ENCODE measurements at places on chromosomes 1 and 21. TPM values are rescaled to one million over a fixed set of nuclear protein-coding genes. Genes with fewer than 3 reads are reported as not detected.

LPGAT1 gene
- total RNA-seq = 25.5 TPM

KIF26B gene
- 0.15 TPM for total RNA-seq

KRTAP15-1 gene
- total RNA-seq = not detected

PPFIA4 gene
- under 0.01 TPM for total RNA-seq

UTS2 gene
- not detected for total RNA-seq

KRTAP7-1 gene
- total RNA-seq = not detected

PGM1 gene
- 24.5 TPM for total RNA-seq

LRRC8D gene
- total RNA-seq = 24.7 TPM

RGS16 gene
- total RNA-seq = 0.07 TPM

PROX1 gene
- 4.6 TPM for total RNA-seq

TBX19 gene
- 0.69 TPM for total RNA-seq

EXOC8 gene
- 11.0 TPM for total RNA-seq

SYT6 gene
- total RNA-seq = not detected

NRIP1 gene
- 61.0 TPM for total RNA-seq

MYBPHL gene
- total RNA-seq = not detected

ANXA9 gene
- total RNA-seq = not detected

TNFRSF18 gene
- total RNA-seq = not detected

USH2A gene
- not detected for total RNA-seq

DISC1 gene
- 5.5 TPM for total RNA-seq

ALPL gene
- 0.05 TPM for total RNA-seq

CELA2B gene
- total RNA-seq = not detected

NKAIN1 gene
- total RNA-seq = 0.47 TPM

SLC25A24 gene
- 45.6 TPM for total RNA-seq

TMCO1 gene
- 58.4 TPM for total RNA-seq

TCEA3 gene
- total RNA-seq = 0.40 TPM

RASAL2 gene
- total RNA-seq = 12.3 TPM

TTC22 gene
- total RNA-seq = not detected

U2AF1 gene
- 38.0 TPM for total RNA-seq

PTPN22 gene
- total RNA-seq = 3.1 TPM

PRR9 gene
- not detected for total RNA-seq

TRIM45 gene
- total RNA-seq = 2.1 TPM

HMCN1 gene
- 2.5 TPM for total RNA-seq

TCHHL1 gene
- total RNA-seq = not detected

TNFRSF14 gene
- total RNA-seq = 99.8 TPM

VN1R5 gene
- not detected for total RNA-seq

OR2L8 gene
- not detected for total RNA-seq

CYP2J2 gene
- not detected for total RNA-seq

A3GALT2 gene
- total RNA-seq = not detected

CD1B gene
- total RNA-seq = not detected

CFAP107 gene
- not detected for total RNA-seq

GBP7 gene
- total RNA-seq = not detected

MYBPH gene
- total RNA-seq = not detected

IFNAR1 gene
- total RNA-seq = 20.7 TPM

CHIT1 gene
- not detected for total RNA-seq

GJA8 gene
- total RNA-seq = not detected

RNF2 gene
- 12.9 TPM for total RNA-seq

PDE9A gene
- 0.53 TPM for total RNA-seq

CHAF1B gene
- 9.0 TPM for total RNA-seq

UBR4 gene
- 96.9 TPM for total RNA-seq

KRTAP21-2 gene
- total RNA-seq = not detected

LRRN2 gene
- total RNA-seq = 0.05 TPM

CAPN8 gene
- total RNA-seq = not detected

HUNK gene
- total RNA-seq = not detected

SPRR1B gene
- total RNA-seq = not detected

AIM2 gene
- not detected for total RNA-seq

KLHDC8A gene
- not detected for total RNA-seq

CLCNKB gene
- total RNA-seq = not detected

ITPKB gene
- 19.1 TPM for total RNA-seq

Data from mammary microvascular endothelial cell (primary cell).